PC-9 (cell line): ENCODE measurements at places on chromosomes 2 and 18.

- no peaks in the 10 kb centered on the region for H3K4me1 ChIP-seq
- DNase-seq, result no peak
- no peaks in the 10 kb centered on the region for H3K36me3 ChIP-seq
These were observed 639 bp downstream of the EPB41L3 start for GRCh38 chr18:5543036-5543680.

GRCh38 chr18:52163478-52163877 lies 176.5 kb upstream of the DCC start:
- H3K27me3 ChIP-seq, result no peaks in the 10 kb centered on the region
- H3K27ac ChIP-seq, result no peak overlapping the region
- no peak overlapping the region for H3K4me3 ChIP-seq
- DNase-seq, result no peak
- no peaks in the 10 kb centered on the region for H3K36me3 ChIP-seq

- no peak overlapping the region for H3K4me3 ChIP-seq
- DNase-seq, result no peak
- H3K4me1 ChIP-seq, result peaks cover 12% of the 10 kb centered on the region; the same call in 1 of the 2 replicates
- H3K36me3 ChIP-seq, result no peaks in the 10 kb centered on the region
- H3K27me3 ChIP-seq, result peaks cover 52% of the 10 kb centered on the region
These were observed 97.3 kb downstream of the RTP5 start for GRCh38 chr2:241966647-241967466.

- no peak for DNase-seq
- H3K27ac ChIP-seq, result no peak overlapping the region
- H3K27me3 ChIP-seq, result no peaks in the 10 kb centered on the region
- H3K36me3 ChIP-seq, result no peaks in the 10 kb centered on the region
These were observed 26.0 kb downstream of the ATP9B start for GRCh38 chr18:79095216-79095615.

GRCh38 chr2:47028171-47028570 lies 112.6 kb upstream of the MCFD2 start:
- H3K36me3 ChIP-seq, result peaks cover 5% of the 10 kb centered on the region; the same call in 1 of the 2 replicates
- H3K4me3 ChIP-seq, result no peak overlapping the region
- DNase-seq, result no peak
- peak overlapping the region; percentile 99 for H3K27ac ChIP-seq

GRCh38 chr2:144678736-144679135 lies 158.8 kb upstream of the ZEB2 start:
- no peaks in the 10 kb centered on the region for H3K27me3 ChIP-seq
- H3K27ac ChIP-seq, result no peak overlapping the region
- no peak for DNase-seq
- no peaks in the 10 kb centered on the region for H3K4me1 ChIP-seq
- no peaks in the 10 kb centered on the region for H3K36me3 ChIP-seq
